Activated CD4-positive, CD25-positive, alpha-beta regulatory T cell (primary cell): ENCODE measurements at places on chromosomes 7 and 10.

DNA sequence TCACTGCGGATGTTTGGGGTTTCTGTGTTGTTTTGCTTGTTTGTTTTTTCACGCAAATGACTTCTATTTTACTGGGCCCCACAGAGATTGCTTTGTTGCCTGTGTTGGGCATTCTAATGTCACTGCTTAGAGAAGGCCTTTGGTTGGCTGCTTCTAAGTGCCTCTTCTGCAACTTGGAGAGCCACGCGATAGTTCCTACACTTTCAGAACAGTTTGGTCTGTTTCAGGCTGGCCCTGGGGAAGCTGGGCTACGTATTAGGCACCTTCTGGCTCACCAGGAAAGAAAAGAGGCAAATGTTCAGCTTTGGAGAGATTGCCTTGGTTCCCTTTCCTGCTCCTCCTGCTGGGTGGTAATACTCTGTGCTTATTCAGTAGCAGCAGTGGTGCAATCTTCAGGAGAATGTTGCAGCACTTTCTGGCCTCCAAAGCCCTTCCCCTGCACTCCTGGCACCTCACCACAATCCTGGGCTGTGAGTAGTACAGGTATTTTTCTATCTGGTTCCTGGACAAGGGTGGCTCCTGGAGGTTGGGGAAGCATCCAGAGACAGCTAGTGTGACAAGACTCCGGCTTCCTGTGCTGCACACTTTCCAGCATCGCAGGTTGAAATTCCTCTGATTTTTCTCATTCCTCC, 1.2 kb downstream of the ANTXRL start:
- no peak for DNase-seq

- DNase-seq = no peak
These were observed 14.2 kb downstream of the SLC29A3 start for GRCh38 chr10:71333129-71333887.

DNA sequence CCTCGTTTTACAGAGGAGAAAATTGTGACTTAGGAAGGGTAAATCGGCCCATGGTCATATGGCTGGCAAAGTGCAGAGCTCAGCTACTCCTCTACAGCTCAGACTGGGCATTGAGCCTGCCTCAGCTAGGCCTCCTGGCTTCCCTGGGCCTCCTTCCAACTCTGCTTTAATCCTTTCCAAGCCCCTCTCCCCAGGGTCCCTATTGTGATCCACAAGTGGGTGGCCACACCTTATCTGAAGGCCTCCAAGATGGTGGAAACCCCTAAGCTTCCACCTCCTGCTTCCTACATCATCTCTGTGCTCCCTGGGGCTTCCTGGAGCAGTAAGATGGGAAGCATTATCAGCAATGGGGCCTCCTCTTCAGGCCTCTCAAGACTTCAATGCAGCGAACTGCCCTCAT, 3.0 kb upstream of the LGI1 start:
- no peak for DNase-seq

GRCh38 chr7:81180573-81180972, 261.7 kb upstream of the SEMA3C start:
- no peak for DNase-seq

GRCh38 chr7:24728503-24729364, 28.5 kb downstream of the GSDME start:
- no peak for DNase-seq

DNA sequence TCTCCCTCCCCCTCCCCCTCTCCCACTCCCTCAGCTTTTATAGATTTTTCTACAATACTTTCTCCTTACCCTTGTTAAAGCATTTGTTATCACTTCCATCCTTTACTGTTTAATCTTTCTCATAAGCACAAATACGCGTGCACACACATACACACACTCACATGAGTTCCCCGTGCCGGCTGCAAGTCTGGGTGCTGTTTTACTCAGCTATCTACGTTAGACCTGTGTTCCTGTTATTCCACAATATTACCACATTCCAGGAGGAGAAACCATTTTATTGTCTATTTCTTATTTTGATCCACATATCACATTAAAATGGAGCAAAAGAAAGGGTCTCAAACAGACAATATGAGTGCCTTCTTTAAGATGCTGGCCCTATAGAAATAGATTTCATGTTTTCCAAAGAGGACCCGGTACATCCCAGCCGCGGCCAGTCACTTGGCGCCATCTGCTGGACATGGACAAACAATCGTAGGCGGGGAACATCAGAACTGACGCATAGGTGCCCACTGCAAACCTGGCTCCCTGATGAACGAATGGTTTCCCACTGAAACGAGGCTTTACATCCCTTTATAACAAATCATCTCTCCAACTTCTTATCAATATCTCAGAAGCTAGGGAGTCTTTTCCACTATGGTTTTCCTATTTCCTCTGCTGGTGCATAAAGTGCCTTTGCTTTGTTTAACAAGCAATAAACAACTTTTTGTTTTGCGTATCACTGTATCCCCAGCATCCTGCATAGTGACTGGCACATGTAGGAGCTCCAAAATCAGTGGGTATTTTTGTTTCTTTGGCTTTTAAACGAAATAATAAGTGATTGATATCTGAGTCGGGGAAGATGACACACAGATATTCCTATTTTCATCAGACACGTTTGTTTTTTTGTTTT, 25.2 kb upstream of the OPTN start:
- DNase-seq = no peak

- no peak for DNase-seq
These were observed 162.0 kb downstream of the TEX36 start for GRCh38 chr10:125520968-125521367.

DNA sequence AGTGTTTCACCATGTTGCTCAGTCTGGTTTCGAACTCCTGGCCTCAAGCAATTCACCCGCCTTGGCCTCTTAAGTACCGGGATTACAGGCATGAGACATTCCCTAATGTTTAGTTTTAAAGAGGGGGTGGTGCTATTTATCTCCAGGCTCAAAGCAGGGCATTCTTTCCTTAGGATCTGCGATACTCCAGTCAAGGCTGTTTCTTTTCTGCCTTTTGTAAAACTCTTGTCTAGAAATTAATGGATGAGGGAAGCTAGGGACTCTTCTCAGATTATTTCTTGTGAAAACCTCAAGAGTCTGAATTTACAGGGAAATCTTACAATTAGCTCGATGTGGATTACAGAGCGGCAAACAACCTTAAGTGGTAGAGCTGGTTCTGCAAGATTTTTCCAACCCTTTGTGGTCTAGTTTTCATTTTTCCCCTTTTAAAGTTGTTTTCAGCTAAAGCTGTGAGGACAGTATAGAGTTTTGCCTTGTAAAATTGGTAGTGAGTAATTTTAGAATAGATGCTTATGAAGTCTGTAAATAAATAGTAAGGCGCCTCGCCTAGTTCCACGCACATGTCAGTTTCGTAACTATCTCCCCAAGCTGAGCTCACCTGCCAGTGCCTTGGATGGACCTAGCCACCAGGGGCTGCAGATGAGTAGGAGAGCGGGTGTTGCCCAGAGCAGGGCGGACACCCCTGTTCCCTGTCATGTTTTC, 53.1 kb downstream of the CUX1 start:
- no peak for DNase-seq

DNA sequence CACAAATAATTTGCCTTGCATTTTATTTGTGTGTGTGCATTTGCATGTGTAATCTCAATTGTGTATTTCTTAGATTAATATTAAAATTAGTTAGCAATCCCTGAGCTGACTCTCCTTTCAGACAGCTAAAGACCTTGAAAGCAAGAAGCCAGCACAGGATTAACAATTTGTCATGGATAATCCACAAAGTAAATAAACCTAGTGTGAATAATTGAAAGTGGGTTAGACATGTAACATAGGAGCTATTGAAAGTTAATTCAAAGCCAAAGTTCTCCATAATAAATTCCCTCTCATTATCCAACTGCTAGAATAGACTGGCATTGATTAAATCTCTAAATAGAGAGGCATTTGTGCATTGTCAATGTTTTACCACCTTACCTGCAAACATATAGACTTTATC, 326.1 kb downstream of the PLXDC2 start:
- no peak for DNase-seq

DNA sequence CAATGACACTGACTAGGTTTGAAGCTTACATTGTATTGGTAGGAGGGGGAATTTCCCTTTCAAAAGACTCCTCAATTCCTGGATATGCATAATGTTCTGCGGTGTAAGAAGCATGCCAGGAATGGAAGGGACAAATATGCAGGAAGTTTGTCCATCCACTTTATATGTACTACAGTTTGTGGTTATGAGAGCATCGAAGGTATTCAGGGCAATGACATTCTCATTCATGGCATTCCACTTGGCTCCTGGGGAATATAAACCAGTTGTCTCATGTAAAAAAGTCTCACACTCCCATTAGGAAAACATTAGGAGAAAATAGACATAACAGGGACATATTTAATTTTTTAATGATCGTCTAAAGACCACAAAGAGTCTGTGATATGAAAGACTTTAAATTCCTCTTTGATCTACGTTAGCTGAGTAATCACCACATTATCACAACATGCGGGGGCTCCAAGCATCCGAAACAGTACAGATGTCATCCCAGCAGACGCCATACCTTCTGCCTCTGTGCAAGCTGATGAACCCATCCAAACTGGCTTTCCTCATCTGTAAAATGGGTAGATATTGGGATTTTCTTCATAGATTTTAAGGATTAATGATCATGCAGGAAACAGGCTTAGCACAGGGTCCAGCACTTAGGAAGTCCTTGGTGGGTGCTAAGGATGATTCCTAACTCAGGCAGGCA, 675.3 kb downstream of the INHBA start:
- DNase-seq = no peak

DNA sequence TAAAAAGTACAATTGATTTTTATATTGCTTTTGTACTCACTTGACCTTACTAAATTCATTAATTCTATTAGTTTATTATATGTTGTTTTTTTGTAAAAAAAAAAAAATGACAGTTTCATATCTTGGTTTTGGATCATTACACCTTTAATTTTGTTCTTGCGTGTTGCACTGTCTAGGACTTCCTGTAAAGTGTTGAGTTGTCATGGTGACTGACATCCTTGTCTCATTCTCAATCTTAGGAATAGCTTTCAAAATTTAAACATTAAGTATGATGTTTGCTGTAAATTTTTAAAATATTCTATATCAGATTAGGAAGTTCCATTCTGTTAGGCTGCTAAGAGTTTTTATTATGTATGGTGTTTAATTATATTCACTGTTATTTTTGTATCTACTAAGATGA, 139.1 kb downstream of the ARHGAP12 start:
- DNase-seq = no peak

DNA sequence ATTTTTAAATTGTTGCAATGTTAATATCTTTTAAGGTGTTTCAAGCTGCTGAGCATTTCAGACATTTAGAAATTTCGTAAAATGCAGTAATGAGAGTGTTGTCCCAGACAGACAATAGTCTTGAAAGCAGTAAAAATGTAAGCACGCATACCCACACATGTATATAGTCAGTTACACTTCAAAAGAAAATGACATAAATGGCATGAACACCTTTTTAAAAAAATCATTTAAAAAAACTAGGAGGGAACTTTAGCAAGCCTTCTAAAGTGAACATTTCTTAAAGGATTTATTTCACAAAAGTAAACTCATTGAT, 51.0 kb downstream of the CPED1 start:
- no peak for DNase-seq

DNA sequence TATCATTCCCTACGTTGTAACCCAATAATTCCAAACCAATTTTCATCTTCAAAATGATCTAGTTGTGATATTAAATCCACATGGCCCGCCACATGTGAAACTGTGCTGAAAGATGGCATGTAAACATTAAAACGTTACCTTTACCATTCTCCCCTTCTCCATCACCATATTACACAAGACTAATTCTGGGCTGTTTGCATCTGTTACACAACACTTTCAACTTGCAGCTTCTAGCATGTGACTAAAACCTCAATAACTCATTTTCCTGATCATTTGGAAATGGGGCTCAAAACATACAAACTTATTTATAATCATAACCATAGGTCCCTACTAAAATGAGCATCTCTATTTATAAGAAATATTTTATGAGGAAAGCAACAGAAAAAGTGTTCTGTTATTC, 4.7 kb downstream of the MTERF1 start:
- DNase-seq = no peak

- no peak for DNase-seq
These were observed 47.1 kb downstream of the DIP2C start for GRCh38 chr10:642186-642890.

DNA sequence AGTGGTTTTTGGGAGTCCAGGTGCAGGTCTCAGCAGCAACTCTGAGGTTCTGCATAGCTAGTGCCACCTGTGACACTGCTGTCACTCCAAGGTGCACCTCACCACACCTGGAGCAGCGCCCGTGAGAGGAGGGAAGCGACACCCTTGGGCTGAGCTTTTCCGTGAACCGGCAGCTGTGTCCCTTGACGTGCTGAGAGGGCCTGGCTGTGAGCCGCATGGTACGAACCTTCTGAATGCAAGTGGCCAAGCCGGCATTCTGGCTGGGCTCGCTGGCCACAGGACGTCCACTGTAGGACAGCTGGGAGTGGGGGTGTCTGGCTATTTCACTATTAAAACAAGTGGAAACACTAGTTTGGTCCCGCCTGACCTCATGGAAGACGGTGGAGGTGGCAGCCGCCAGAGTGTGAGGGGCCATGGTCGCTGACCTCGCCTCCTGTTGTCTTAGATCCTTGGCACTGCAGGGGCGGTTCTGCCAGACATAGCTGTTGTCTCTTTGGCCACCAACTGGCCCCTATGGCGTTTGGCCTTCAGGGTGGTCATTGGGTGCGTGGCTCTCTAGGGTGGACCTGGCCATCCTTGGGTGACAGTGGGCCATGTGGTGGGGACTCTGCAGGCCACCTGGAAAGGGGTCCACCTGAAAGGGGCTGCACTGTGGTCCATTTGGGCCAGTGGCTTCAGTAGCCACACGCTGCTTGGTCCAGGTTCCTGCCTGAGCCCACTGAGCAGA, 12.9 kb downstream of the INPP5A start:
- no peak for DNase-seq

GRCh38 chr10:118033905-118034304, 12.8 kb downstream of the RAB11FIP2 start:
- no peak for DNase-seq

GRCh38 chr7:103129702-103130549, 19.0 kb downstream of the NAPEPLD start:
- DNase-seq = no peak

GRCh38 chr10:33493497-33493896, 159.0 kb upstream of the NRP1 start:
- DNase-seq = no peak

DNA sequence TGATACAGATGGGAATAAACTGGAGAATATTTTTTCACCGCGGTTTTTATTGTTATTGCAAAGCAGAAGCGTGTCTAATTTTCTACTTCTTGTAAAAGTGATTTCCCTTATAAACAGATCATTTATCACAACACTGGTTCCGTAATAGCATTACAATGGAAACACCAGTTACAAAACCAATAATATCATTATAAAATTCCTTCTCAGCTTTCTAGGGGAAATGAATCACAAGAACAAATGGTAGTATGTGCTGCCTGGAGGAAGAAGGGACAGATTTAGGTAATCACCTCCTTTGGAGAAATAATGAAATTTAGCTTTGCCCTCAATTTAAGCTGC, 2.4 kb upstream of the CCDC6 start:
- DNase-seq = no peak
